Activated CD4-positive, CD25-positive, alpha-beta regulatory T cell treated with anti-CD3 and anti-CD28 coated beads, Interleukin-2, amount 50 U/mL, for 72 hours (primary cell): ENCODE measurements at places on chromosomes 12 and 14.

DNA sequence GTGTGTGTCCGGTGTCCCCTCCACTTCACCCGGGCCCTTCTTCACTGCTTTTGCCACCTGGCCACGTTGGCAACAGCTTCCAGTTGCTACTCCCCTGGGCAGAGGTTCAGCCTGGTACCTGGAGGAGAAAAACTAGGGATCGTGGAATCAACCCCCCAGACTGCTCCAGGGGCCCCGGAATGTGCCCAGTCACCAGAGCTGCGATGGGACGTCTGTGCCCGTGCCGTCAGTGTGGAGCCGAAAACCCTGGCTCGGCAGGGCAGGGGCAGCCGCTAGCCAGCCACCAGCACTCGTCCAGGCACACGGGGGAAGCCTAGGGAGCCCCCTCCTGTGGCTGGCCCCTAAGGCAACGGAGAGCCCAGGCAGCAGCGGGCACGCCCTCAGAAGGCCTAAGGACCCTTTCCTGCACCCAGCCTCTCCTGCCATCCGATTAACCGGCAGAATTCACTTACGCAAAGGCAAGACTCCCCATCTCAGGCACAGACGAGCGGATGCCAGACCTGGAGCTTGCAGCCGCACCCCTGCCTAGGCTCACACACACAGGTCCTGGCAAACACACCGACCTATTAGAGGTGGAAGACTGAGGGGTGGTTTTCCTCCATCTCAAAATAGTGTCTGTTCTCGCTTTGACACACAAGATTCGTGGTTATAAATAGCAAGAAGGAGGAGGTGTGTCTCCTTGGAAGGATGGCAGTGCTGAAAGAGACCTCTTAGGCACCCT, 62.6 kb downstream of the FBXL14 start:
- DNase-seq: no peak

DNA sequence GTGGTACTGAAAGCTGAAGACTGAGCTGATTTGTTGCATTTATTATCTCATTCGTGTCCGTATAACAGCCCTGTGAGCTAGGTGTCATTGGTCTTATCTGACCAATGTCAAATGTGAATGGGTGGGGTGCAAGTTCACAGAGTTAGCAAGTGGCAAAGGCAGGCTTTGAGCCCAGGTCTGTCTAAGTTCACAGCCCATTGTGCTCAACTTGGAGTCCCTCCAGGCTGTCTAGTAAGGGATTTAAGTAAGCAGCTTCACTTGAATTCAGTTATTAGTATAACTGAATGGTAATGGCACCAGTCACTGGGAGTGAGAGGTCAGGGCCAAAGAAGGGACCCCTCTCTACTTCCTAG, 8.5 kb downstream of the C1S start:
- no peak for DNase-seq

DNA sequence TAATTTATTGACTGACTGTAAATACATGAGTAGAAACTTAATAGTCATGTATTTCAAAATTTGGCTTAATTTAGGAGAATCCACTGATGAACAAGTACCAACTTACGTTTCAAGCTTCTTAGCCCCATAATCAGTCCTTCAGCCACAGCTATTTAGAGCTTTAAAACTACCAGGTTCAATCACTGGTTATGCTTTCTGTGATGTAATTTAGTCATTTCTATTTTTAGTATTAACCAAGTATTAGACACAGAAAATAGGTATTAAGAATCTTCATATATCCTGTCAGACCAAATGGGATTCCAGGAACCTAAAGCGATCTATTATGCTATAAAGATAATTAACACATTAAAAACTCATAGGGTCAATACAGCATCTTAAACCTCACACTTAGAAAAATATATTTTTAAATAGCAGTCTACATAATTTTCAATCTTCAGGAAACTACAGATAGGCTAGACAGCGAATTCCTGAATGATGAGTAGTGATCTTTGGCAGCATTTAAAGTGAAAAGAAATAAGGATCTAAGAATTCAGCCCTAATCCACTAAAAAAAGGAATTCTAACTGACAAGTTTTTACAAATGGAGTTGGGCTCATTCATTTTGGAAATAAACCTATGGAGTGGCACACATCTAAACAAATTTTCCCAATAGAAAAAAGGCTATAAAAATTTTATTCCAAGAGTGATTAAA, 51.5 kb downstream of the ZC3H14 start:
- no peak for DNase-seq

- no peak for DNase-seq
These were observed 16.9 kb downstream of the PRKAB1 start for GRCh38 chr12:119684711-119685369.

GRCh38 chr12:105820429-105821125, 318.2 kb downstream of the NUAK1 start:
- DNase-seq: no peak

DNA sequence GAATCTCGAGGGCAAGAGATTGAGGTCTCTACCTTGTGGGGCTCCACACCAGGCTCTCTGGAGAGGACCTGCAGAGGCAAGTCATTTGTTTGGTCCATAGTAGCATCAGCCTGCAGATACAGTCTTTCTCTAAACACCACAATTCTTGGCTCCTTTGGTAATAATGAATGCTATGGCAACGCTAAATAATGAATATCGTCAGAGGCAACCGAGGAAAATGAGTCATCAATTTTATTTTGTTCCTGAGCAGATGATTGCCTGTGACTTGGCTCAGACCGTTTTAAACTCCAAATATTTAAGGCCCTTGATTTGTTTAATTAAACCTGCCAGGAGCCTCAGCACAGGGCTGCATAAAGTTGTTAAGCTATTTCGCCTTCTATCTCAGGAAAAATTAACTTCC, 924.1 kb upstream of the TMEM132C start:
- DNase-seq: no peak

DNA sequence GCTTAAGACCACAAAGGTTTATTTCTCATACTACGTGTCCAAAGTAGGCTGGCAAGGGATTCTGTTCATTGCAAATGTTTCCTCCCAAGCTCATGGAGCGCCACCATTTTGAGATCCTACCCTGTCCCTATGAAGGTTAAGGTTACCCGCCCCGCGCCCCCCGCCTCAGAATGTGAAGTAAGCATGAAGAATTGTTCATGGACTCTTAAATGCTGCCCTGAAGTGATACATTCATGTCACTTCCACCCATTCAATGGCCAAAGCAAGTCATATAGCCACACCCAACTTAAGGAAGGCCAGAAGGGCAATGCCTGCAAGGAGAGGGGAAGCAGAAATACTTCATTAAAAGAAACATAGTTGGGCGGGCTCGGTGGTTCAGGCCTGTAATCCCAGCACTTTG, 4.2 kb downstream of the TMEM253 start:
- no peak for DNase-seq

GRCh38 chr14:60233251-60233650, 15.8 kb upstream of the PPM1A start:
- no peak for DNase-seq

GRCh38 chr12:59131462-59131861, 211.2 kb upstream of the LRIG3 start:
- no peak for DNase-seq

GRCh38 chr12:57039016-57039798, 10.7 kb downstream of the MYO1A start:
- DNase-seq: no peak

GRCh38 chr12:47020211-47020821, 59.1 kb upstream of the PCED1B start:
- no peak for DNase-seq

GRCh38 chr12:96400631-96401075, 414 bp upstream of the CDK17 start:
- no peak for DNase-seq

DNA sequence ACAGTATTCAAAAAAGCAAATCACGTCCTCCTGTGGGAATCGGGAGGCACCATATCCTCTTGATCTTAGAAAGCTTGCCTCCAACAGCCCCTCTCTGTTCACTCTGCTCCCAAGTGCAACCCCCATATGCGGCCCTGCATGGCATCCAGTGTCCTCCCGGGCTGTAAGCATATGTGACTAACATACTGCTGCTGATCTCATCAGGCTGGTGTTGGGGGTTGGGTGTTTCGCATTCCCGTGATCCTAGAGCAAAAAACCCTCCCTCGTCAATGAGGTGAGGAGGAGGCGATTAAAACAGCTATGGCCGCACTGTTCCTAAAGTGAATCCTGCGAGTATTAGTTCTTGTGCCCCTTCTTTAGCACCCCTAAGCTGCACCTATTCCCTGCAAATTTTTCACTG, 28.1 kb upstream of the PPM1A start:
- no peak for DNase-seq

GRCh38 chr14:103749860-103750259, 34.2 kb downstream of the ZFYVE21 start:
- DNase-seq: no peak

DNA sequence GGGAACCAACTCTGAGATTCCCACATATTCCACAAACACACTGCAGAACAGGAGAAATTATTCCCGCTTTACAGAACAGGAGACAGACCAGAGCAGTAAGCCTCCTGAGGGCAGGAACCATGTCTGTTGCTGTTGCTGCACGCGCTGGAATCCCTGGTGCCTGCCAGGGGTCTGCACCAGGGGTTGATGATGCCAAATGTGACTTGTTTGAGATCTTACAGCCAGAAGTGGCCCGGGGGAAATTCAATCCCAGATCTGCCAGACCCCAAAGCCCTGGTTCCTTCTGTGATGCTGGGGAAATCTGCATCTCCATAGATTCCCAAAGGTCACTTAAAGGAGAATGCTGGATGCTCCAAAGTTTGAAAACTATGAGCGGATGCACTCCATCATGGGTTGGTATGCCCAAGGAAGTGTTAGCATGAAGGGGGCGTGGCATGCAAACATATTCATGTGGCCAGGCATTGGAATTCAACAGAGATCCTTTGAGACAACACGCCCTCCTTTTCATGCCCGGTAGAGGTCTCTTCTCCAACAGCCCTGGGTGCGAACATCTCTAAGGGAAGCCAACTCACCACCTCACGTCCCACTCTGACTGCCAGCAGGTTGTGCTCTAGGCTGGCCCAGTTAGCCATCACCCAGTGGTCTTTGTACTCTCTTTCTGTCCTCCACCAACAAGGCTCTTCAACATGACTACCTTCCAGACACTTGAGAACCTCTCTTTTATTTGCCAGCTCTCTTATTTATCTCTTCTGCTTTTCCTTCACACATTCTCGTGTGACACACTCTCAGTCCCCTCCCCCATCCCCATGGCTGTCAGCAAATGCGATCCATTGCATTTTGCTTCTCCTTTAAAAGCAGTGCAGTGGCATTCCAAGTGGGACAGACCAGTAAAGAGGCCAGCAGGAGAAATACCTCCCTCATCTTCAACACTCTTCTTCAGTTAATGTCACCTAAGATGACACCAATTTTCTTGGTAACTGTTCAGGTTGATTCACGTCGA, 131.3 kb downstream of the ZFP36L1 start:
- DNase-seq: no peak

DNA sequence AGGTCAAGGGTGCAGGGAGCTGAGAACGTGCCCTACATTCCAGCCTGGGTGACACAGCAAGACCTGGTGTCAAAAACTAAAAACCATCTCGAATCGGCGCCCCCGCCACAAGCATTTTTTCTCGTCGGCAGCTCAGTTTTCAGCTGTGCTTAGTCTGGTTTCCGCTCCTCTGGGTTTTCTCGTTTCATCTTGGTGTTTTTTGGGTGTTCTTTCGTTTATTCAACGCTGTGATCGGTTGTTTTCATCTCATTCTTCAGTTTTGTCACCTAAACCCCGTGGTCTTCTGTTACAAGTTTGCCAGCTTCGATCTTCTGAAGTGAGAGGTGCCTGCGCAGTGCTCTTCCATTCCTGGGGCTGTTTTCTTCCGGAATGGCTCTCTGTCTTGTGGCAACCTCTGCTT, 41.4 kb downstream of the NOC4L start:
- DNase-seq: no peak

GRCh38 chr12:12936983-12937491, 14.9 kb downstream of the GPRC5D start:
- no peak for DNase-seq
